Transverse colon (tissue), 4 donors: ENCODE measurements at places on chromosomes 12 and 14.

GRCh38 chr12:39443929-39444209 is 949 bp upstream of the KIF21A start:
- no peak for DNase-seq

- no peak for DNase-seq
Measured at GRCh38 chr12:57191410-57191809, 25.2 kb upstream of the NXPH4 start.

DNA sequence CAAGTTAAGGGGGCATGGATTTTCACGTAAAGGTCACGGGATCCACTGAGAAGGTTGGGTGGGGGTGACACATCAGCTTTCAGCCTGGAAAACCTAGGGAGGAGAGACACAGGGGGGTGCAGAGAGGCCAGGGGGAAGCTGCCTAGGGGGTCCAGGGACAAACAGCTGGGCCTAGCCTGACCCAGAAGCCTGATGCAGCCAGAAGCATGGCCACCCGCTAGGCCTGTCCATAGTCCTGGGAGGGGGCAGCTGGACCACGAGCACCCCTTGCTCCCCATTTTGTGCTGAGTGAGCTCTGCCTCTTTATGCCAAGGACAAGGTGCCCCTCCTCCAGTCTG is 322.7 kb upstream of the RTL1 start:
- no peak for DNase-seq

DNA sequence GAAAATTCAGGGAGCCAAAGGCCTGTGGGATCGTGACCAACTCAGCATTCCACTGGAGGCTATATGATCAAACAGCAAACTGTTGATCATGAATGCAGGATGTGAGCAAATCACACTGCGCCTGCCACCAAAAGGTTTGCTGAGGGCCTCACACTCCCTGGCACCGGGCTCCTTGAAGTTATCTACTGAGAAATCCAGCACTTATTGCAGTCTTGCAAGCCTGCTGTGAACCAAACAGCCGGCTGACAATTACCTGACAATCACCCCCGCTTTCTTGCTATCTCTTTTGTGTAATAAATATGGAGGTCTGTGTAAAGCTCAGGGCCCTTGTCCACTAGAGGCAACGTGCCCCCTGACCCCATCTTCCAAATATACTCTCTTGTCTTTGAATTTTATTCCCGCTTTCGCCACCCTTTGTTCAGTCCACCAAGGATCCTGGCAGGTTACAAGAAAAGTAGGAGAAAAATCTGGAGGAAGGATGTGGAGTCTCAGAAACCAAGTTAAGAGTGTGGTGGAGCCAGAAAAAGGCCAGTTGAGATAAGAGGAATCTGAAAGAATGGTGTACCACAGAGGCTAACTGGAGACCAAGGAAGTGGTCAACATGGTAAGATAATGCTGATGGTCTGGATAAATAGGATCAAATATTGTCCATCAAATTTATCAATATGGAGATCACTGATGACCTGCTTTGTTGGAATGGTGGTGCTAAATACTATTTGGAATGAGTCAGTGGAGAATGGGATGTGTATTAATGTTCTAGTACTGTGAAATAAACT is 229.2 kb downstream of the ALX1 start:
- DNase-seq = no peak

DNA sequence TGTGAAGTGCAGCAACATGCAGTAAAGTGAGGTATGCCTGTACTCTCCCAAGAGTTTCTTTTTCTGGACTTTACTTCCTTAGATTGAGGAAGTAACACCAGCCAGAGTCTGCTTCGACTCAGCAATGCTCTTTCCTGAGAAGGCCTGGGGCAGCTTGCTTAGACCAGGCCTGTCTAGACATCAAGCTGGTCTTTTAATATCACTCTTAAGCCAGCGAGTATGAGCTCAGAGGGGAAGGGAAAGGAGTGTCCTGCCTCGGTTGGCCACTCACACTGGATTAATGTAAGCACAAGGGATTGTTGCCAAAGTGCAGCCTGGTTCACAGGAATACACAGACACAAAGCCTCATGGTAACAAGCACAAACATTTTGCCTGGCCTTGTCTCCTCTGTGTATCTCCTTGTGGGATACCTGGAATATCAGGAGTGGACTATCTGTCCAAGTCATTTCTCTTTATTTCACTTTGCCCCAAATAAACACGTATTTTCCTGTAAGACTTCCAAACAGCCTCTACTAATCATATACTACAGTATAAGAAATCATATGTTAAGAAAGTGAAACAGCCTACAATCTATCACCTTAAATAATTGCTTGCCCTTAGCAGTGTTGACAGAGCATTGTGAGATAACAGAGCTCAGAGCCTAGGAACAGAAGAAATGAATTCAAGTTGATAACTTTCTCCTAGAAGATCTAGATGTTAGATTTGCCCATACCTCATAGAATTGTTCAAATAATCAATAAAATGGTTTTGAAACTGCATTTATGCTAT is 121.2 kb upstream of the DAAM1 start:
- DNase-seq = peak; percentile 19

GRCh38 chr12:5148880-5149279 is 105.2 kb downstream of the KCNA5 start:
- DNase-seq = no peak

DNA sequence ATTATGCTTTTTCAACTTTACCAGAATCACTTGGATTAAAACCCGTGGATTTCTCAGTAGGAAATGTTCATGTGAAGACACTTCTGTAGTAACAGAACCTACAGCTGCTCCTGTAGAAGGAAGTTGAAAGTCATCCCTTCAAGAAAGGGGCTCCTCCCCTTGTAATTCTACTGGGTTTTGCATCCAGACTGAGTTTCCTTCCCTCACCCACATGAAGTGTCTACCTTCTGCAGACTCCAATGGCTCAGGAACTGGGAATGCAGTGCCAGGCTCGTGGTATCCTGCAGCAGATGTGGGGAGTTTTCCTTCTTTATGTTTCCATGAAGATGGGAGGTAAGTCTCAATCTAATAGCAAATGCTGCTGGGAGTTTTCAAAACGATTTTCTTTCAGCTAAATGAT is 7.9 kb upstream of the OR10G2 start:
- no peak for DNase-seq

- DNase-seq = no peak
Measured at GRCh38 chr12:45010059-45010458, 40.8 kb downstream of the DBX2 start.

- DNase-seq = peak; percentile 77
Measured at GRCh38 chr14:91573894-91574837, 64.1 kb upstream of the PPP4R3A start.

- DNase-seq = no peak
Measured at GRCh38 chr14:62662811-62663455, 382.3 kb downstream of the KCNH5 start.

- no peak for DNase-seq
Measured at GRCh38 chr14:95364481-95365209, 44.9 kb upstream of the CLMN start.

DNA sequence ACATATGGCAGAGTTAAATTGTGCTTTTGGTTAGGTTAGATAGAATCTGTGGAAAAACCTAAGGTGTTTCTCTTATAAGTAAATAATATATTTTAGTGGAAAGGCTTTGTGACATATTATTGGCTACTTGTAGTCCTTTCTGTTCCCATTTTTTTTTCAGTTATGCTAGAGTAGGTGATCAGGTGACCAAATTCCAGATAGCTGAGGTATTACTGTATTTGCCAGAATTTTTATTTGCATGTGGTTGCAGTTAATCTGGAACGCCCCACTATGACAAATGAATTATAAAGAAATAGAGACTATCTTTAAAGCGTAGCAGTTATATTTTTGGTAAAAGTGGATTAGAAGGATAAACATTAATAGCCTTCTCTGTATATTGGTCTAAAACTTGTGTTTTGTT is 52.0 kb downstream of the ARHGAP5 start:
- DNase-seq = no peak

DNA sequence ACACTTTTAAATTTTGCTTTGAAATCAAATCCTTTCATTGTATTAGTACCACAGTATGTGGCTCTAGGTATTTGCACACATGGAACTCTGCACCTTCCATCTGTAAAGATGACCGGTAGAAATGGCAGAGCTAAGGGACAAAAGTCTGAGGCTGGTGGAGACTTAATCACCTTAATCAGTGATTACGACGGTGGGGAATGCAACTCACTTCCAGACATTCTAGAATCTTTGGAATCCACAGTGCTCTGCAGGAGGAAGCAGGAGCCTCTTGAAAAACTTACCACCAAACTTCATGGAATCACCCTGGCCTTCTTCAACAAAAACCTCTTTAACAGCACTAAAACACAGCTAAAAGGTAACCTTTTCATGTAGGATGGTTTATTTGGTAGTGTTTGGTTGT is 3.9 kb upstream of the DACT1 start:
- no peak for DNase-seq

- no peak for DNase-seq
Measured at GRCh38 chr12:81143057-81143456, 65.2 kb downstream of the ACSS3 start.

GRCh38 chr12:109246221-109246620 is 62.9 kb downstream of the FOXN4 start:
- DNase-seq = no peak

DNA sequence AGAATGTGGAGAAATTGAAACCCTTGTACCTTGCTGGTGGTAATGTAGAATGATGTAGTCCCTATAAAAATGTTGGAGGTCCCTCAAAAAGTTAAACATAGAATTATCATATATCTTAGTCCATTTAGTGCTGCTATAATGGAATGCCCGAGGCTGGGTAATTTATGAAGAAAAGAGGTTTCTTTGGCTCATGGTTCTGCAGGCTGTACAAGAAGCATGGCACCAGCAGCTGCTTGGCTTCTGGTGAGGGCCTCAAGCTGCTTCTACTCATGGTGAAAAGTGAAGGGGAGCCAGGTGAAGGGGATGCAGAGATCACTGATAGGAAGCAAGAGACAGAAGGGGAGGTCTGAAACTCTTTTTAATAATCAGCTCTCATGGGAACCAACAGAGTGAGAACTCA is 233.9 kb downstream of the ADGRD1 start:
- no peak for DNase-seq

GRCh38 chr12:29695026-29695425 is 88.7 kb downstream of the TMTC1 start:
- DNase-seq = no peak

GRCh38 chr12:90368081-90368480 is 586.9 kb downstream of the CCER1 start:
- no peak for DNase-seq

DNA sequence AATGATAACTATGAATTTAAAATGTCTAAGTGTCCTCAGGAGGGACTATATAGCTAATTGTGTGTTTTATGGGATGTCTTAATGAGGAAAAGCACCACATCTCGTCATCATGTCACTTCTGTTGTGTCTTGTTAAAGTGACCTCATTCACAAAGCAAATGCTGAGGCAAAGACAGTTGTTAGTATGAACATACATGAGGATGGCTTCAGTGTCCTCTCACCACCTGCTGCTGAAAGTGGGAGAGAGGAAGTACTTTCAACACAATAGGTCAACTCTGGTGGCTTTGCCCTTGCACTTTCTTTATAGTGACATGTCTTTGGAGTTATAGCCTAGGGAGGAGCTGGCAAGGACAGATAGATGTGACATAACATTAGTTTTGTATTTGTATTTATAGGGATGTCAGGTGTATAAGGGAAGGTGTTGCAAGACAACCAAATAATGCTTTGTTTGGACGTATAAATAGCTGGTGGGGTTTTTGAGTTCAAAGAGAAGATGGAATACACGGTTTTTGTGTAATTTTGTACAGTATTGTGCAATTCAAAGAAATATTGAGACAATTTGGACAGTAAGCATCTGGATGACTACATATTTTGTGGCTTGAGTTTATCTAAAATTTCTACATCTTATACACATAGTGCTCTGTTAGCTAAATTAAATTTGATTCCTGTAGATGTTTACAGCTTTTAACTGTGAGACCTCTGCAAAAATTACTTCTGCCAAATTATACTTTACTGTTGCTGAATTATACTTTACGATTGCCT is 131.7 kb upstream of the ATP2B1 start:
- DNase-seq = no peak

DNA sequence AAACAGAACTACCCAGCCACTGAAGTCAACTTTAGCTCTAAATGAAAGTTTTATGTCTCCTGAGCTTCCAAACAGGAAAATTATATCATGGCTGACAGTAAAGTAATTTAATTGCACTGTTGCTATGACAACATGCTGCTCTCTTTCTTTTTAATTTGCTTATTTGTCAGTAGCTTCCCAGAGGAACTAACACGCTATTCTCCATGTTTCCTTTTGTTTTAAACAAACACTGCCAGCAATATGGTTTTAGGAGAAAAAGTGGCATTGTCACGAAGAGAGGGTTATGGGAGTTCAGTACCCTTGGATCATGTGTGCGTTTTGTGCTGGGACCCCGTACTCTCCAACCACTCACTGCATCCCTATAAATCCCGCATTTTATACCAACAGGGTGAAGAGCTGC is 1.9 kb downstream of the FOXN3 start:
- no peak for DNase-seq

- DNase-seq = no peak
Measured at GRCh38 chr12:47077206-47078085, 2.0 kb upstream of the PCED1B start.

DNA sequence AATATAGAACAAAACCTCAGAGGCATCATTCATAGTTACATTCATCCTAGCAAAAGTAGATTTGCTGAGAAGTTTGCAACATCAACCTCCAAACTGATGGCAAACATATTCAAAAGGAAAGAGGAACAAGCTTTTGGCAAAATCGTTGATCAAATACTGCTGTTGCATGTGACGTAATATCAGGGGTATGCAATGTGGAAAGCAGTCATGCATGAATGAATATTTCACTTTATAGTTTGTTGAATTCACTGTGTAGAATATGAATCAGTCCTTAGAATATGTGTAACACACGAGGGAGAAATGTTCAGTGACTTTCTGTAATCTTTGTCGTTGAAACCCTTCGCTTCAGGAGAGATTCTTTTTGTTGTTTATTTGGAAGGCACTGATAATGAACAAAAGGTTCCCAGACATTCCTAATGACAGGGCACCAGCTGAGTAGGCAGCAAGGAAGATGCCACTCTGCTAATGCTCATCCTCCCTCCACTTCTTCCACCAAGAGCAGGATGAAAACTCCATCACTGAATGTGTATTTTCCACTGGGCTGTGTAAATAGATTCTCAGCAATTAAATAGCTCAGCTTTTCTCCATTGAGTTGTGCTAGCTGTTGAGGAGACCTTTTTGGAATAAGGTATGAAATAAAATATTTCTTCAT is 126.1 kb downstream of the PELI2 start:
- DNase-seq = no peak

- peak; percentile 89 for DNase-seq
Measured at GRCh38 chr14:24806061-24806678, 172.2 kb upstream of the GZMB start.

GRCh38 chr12:129826273-129826672 is 77.6 kb downstream of the TMEM132D start:
- no peak for DNase-seq

GRCh38 chr12:103105971-103106597 is 148.6 kb downstream of the ASCL1 start:
- DNase-seq = no peak

- DNase-seq = no peak
Measured at GRCh38 chr12:131082290-131083194, 128.8 kb downstream of the ADGRD1 start.

DNA sequence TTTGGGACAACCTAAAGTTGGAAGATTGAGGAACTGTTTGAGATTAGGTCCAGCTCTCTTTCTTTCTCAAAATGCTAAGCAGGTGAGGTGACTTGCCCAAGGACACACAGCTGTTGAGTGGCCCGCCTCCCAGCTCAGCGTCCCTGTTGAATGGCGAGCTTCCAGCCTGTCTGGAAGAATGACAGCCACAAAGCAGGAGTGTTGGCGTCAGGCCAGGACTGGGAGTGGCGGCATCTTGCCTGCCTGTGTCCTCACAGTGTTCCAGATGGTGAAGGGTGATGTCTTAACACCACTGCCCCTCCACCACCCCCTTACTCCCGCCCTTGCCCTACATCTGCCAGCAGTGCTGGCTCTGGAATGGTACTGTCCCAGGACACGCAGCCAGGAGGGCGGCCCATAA is 4.4 kb upstream of the CEBPE start:
- DNase-seq = peak; percentile 90
